Activated CD4-positive, alpha-beta T cell treated with anti-CD3 and anti-CD28 coated beads, Interleukin-2, amount 50 U/mL, for 16 hours (primary cell): ENCODE measurements at places on chromosomes 13 and 19.

- no peak for DNase-seq
These were observed 20.3 kb downstream of the RFXAP start for GRCh38 chr13:36839281-36839680.

DNA sequence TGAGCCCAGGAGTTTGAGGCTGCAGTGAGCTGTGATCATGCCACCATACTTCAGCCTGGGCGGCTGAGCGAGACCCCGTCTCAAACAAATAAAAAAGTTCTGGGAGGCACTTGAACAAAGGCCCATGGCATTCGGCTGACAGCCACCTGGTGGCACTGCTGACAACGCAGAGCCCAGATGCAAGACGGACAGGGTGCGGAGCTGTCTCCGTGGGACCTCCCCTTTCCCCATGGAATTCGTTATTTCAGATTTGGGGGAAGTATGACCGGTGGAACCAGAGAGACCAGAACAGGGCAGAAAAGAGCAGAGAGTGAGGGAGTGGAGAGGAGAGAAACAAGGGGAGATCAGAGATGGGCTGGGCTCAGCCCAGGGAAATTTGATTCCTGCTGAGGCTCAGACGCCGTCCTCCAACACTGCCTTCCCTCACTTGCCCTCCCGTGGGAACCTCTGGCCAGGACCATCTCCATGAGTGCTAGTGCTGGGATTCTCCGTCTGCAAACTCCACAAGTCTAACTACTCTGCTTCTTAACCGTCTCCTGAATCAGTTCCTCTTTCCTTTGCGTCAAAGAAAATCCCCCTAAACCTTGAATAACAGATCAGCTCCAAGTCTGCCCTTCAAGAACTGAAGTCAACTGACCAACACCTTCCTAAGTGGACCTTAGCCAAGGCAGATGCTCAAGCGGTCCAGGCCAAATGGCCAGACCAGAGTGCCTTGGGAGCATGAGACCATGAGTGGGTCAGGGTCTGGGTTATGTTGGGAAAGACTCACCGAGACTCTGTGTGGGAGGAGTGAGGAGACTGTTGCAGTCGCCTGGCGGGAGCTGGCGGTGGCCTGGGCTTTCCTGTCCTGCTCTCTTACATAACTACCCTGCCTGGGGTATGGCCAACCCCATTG, 11.9 kb upstream of the ATF5 start:
- DNase-seq = no peak

DNA sequence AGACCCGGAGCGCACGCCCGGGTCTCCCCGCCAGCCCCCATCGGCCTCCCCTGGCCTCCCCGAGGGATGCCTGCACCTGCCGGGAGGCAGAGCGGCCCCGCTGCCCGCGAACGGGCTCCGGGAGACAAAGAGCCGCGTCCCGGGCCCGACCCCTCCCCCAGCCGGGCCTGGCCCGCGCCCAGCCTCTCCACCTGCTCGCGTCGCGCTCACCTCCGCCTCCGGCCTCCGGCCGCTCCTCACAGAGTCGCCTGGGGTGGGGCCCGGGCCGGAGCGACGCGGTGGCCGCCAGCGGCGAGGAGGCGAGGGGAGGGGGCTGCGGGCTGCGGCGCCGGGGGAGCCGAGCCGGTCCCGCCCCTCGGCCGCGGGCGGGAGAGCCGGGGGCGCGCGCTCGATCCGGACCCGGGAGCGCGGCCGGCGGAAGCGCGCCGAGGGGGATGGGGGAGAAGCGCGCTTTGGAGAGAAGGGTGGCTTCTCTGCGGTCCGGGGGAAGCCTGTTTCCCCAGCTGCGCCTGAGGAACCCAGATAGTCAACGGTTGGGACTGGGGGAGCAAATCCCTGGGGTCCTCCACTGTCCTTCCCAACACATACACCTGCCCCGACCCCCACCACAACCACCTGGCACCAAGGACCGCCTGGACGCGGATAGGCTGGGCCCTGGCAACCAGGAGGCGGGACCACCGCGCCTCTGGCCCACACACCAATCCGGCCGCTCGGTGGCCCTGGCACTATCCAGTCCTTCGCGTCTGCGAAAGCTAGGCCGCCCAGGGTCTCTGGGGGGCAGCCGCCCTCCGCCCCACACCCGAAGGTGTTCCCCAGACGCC, at the start of gene PRR36:
Gene PRR36, minus strand, starts transcription at position 315 of the 821 bp plus-strand sequence. CDS start 701 bp downstream, outside the sequence.
- no peak for DNase-seq

DNA sequence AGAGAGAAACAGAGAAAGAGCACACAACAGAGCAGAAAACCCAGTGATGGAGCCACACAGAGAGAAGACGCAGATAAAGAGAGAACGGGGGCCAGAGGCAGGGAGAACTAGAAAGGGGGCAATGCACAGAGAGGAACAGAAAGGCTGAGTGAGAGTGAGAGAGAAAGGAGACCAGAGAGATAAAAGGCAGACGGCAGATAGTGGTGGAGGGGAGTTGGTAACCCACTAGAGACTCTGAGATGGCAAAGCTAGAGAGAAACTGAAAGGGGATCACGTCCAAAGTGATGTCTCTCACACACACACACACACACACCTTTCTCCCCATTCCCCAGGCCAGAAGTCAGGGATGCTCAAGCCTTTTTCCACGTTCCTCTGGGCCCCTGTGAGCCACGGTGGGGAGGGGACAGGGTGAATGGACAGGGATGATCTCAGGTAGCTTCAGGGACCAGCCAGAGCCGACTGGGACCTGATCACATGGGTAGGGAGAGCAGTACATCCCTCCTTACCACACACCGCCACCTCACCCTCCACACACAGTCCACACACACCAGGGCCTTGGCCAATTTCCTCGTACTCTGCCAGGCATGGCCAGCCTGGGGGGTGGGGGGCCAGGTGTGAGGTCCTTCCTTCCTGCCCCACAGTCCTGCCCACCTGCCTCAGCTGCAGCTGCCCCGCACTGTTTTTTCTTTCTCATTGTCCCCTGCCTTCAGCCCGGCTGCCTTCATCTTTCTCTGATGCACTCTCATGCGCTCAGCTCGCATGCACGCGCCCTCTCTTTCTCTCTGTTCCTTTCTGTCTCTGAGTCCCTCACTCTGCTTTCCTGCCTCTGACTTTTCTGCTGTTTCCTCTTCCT, 22.5 kb upstream of the POU2F2 start:
- no peak for DNase-seq

- no peak for DNase-seq
These were observed 9.2 kb upstream of the ALOX5AP start for GRCh38 chr13:30726192-30726591.

DNA sequence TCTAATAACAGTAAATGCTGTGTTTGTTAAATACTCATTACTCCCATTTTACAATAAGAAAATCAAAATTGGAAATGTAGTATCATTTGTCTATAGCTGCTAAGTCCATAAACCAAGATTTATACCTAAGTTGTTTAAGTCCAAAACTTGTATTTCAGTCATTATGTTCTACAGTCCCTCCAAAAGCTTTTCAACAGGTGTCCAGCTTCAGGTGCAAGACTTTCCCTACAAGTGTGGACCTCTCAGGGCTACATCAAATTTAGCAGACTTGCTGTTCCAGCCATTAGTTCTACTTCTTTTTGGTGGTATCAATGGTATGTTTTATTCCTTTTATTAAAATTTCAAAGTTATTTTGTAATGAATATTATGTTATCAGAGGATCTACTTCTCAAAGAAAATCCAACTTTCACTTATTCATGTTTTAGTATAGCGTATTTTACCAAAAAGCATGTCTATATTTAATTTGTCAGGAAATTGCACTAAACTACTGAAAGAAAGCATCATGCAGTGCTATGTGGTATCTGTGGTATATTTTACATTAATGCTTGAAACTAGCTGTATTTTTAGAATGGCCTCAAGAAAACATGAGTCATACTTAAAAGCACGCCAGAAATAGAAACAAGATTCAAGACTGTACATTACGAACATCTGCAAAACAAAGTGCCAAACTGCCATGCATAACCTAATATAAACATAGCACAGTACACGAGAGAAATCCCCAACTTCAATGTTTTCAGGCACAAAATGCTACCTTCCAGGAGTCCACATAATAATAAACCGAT, 44.5 kb downstream of the VWA8 start:
- DNase-seq = peak; percentile 76

- peak; percentile 85 for DNase-seq
These were observed 4.5 kb upstream of the IL12RB1 start for GRCh38 chr19:18091217-18091608.

DNA sequence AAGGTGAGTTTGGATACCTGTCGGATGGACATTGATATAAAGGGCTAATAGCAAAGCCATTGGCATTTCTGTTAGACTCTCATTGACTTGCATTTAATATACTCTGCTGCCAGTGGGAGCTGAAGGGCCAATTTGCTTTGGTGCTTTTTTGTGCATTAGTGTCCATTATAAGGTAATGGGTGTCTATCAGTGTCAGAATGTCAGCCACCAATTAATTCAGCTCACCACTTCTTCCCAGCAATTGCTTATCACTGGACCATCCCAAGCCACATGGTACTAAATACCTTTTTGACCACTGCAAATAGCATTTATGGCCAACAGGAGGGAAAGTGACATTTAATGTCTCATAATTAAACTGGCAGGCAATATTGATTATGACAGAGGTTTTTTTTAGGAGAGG, 317.8 kb downstream of the TEX29 start:
- no peak for DNase-seq

- no peak for DNase-seq
These were observed 145.1 kb downstream of the EFNB2 start for GRCh38 chr13:106390367-106390766.

GRCh38 chr13:109719962-109720646, 66.3 kb downstream of the IRS2 start:
- no peak for DNase-seq

GRCh38 chr13:94479616-94480015, at the start of gene DCT:
TSS of gene DCT (minus strand) at chr13:94479682. CDS start at chr13:94479255, 427 bp downstream.
- no peak for DNase-seq

DNA sequence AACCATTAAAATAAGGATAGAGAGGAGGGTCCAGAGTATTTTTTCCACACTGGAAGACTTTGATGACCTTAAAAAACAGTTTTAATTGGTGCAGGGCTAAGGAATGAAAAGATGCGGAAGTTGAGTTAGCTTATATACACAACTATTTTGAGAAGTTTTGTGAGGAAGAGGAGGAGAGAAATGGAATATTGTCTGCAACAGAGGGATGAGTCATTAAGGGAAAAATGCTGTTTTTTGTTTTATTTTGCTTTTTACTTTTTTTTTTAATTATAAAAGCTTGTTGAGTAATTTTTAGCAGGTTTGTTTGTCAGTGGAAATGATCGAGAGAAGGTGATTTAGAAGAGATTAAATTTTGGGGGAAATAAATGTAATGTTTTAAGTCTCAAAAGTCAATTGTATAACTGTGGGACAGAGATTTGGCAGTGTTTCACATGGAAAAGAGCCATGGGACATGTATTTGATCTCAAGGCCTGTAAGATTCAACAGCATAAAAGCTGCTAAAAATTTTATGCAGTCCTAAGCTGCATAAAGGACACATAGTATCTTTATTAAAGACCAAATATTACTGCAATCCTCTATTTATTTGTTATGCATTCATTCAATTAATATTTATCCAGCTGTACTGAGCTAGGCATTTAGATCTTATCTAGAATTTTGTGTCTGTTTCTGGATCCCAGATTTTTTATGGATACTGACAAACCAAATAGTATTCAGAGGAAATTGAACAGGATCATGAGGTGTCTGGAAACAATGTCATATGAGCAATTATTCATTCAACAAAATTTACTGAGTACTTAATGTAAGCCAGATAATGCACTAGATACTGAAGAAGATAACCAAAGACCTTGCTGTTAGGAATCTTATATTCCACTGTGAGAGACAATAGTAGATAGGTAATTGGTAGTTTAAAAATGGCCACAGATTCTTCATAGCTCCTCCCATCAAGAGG, 72.7 kb downstream of the DNAJC15 start:
- no peak for DNase-seq

GRCh38 chr13:31518645-31519044, 220.7 kb upstream of the RXFP2 start:
- no peak for DNase-seq

GRCh38 chr19:48819366-48819816, 8.6 kb upstream of the BCAT2 start:
- no peak for DNase-seq

DNA sequence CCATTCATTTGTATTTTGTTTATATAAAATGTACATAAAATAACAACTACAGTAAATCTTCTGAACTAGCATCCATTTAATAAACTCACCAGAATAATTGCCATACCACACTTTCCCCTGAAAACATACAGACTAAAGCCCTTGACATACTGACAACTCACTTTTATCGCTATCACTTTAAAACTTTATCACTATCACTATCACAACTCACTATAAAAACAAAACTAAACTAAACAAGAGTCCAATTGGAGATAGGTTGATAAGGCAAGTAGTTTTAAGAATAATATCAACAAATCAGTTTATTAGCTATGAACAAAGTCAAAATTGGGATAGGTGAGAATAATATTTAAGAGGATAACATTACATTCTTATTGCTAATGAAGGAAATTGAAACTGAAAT, 108.9 kb downstream of the SLITRK6 start:
- DNase-seq = no peak

GRCh38 chr13:106151056-106151699, 384.3 kb downstream of the EFNB2 start:
- no peak for DNase-seq

DNA sequence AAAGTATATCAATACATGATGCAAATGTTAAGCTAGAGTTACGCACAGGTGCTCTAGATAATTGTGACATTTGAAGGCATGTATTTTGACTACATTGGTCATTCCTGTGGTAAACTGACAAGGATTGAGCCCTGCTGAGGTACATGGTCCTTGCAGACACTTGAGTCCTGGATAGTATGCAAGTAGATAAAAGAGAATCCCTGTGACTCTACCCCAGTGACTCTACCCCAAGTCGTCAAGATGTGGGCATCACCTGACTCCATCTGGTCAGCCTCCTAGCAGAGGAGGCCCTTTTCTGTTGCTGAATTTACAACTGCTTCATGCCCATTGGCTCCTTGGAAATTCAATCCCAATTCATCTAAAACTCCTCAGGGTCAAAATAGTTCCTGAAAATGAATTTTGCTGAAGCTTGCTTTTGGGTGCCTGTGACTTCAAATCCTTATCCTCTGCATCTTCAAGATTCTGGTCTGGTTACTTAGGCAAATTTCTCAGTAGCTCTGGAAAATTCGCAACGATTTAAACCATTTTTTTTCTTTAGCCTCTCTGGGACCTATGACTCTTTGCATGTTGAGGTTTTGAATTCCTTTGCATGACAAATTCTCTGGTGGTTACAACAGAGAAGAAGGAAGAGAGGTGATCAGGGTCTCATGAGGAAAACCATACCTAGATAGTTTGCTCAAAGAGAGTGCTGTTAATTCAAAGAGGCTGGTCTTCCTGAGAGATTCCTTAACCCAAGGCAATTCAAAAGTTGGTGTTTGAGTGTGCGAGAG, 422.1 kb downstream of the FGF9 start:
- no peak for DNase-seq

DNA sequence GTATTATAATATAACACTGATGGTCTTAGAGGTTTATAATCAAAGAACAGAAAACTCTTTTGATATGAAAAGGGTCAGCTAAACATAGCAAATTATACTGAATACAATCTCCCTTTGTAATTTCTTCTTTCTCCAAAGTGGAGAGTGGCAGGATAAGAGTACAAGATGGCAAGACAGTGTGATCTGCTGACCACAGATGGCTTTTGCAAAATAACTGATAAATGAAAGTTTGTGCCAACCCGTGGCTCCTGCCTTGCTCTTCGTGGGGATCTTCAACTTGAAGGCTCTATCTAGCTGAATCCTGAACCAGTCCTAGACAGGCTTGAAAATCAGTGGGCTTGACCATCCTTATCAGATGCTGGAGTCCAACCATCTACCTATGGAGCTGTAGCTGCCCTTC, 185.7 kb downstream of the VWA8 start:
- DNase-seq = no peak

GRCh38 chr13:101838323-101838722, 385.8 kb downstream of the ITGBL1 start:
- no peak for DNase-seq

GRCh38 chr19:18871543-18871942, 24.4 kb downstream of the CERS1 start:
- DNase-seq = no peak
